ENCODE measurements at places on chromosomes 2 and 18.

GRCh38 chr2:10427618-10427949 lies 20.5 kb downstream of the ODC1 start:
- no peak for DNase-seq

GRCh38 chr2:119136093-119136492 lies 22.5 kb downstream of the C1QL2 start:
- DNase-seq: peak; percentile 83

DNA sequence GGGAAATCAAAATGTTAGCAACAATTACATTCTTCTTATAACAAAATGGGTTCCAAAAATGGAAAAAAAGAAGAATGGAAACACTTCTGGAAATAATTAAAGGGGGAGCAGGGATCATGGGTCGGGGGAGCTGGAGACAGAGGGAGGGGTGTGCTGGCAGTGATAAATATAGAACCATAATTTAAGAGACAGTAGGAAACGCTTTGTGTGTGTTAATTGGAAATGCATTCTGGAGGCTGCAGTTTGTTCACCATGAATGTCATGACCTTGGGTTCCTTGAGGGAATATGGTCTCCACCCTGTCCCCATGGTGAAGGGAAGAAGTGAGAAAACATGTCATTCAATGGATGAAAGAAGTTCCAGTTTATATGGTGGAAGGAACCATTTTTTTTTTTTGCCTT lies 540.7 kb downstream of the TNS1 start:
- no peak for DNase-seq

DNA sequence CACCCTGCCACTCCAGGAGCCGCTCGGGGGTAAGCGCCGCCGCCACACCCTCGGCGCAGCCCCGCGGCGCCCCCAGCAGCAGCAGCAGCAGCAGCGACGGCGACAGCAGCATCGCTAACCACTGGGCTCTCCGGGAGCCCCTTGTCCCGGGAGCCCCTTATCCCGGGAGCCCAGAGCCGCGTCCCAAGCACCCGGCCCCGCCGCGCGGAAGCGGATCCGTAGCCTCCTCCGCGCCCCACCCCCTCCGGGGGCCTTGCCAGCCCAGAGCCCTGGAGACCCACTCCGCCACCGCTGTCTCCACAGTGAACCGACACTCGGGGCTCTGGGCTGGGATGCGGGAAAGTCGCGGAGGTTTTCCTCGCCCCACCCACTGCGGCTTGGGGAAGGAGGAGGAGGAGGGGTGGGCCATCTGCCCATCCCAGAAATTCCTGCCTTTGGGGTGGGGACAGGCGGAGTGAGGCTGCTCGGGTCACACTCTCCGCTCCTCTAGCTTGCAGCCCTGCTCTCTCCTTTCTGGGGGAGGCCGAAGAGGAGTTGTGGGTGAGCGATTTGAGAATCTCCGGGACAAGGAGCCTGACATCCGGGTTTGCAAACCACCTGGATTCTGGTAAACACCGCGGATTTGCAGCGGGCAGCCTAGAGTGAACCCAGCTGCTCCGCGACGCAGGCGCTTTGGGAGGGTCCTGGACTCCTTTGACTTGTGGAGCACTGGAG lies at the start of gene PLA2R1:
Gene PLA2R1 (minus strand): TSS at position 324 of the 714 bp plus-strand sequence. CDS start 212 bp downstream, at position 112.
- no peak for DNase-seq

DNA sequence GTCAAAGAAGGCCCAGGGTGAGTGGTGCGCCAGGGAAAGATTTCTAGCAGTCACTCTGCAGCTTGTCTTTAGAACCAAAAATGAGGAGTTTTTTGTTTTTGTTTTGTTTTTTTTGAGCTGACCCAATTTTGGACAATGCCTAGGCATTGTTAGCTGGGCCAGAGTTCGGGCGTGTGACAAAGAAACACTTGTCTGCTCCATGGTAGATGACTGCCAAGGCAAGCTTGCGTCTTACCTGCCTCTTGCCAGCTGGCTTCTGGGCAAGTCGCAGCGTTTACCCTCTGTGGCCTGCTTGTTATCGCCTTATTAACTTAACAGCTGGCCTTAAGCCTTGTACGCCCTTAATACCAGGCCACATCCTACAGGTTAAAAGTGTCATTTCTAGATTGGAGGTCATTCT lies 114.3 kb downstream of the GALNT1 start:
- DNase-seq: no peak

DNA sequence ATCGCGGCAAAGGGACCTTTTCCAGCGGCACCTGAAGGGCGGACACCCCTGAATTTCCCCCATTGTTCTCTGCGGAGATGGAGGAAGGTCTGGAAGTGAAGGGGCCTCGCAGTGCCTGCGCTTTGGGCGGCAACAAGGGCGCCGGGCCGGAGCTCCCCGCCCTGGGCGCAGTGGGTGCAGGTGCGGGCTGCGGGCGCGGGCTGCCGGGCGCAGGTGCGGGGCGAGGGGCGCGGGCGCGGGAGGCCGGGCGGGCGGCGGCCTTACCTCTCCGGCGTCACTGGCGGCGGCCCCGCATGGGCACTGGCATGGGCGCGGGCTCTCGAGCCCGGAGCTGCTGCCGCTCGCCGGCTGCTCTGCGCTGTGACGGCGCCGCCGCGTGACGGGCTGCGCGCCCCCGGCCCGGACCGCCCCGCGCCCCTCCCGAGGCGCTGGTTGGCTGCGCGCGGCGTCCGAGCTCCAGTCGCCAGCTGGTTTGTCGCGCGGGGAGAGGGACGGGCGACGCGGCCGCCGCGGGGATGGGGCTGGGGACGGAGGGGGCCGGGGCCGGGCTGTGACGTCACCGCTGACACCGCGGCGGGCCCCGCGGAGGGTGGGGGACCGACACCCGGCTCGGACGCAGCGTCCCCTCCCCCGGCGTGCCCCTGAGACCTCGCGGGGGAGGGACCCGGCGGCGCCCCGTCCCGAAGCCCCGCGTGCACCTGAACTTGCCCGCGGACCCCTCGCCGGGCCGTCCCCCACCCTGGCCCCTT lies at the start of gene KIF1A:
Gene KIF1A (minus strand): TSS at position 362 of the 749 bp plus-strand sequence. CDS start 22,467 bp downstream, outside the sequence.
- peak; percentile 95 for DNase-seq

- DNase-seq: no peak
Measured at GRCh38 chr18:38551881-38552280, 986.3 kb upstream of the CELF4 start.

GRCh38 chr2:100321179-100321865 lies 979 bp downstream of the LONRF2 start:
- DNase-seq: peak; percentile 73

DNA sequence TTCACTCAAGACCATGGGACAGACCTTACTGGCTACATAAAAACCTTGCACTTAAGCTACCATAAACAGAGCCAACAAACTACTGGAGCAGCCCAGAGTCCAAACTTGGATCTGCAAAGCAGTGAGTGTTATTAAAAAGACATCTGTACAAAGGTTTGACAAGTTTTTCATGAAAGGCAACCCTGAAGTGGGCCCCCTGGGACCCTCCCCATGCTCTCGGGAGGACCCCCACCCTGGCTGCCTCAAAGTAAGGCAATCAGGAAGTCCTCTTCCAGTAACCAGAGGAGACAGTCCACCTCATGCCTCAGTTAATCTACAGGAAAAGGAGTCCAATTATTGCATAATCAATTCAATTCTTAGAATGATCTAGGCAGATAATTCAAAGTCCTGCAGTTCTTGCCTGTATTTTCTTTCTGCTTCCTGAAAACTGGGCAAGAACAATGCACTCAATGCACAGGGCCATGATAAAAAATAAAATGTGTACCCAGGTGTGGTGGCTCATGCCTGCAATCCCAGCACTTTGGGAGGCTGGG lies 69.7 kb downstream of the TBC1D8 start:
- DNase-seq: no peak

DNA sequence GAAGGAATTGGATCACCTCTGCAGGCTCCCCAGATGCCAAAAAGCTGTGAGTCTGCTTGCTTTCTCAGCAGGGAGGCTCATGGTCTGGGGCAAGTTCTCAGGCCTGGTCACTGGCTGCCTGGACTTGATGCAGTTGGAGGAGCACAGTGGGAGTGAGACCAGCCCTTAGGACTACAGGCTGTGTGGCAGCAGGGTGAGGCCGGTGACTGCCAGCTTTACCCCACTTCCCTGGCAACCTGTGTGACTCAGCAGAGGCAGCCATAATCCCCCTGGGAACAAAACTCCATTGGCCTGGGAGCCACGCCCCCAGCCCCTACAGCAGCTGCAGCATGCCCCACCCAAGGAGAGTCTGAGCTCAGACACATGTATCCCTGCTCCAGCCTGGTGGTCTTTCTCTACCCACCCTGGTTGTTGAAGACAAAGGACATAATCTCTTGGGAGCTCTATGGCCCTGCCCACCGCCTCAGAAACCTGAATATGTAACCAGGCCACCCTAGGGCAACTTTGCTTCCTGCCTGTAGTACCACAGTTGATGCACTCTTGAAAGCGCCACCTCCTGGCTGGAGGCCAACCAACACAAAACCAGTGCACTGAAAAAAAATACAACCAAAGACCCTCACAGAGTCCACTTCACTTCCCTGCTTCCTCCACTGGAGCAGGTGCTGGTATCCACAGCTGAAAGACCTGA lies 106.8 kb upstream of the SPATS2L start:
- no peak for DNase-seq

GRCh38 chr2:46784278-46784677 lies 131.3 kb downstream of the MCFD2 start:
- no peak for DNase-seq

GRCh38 chr2:16773080-16773713 lies 107.6 kb upstream of the CYRIA start:
- peak; percentile 65 for DNase-seq

- DNase-seq: no peak
Measured at GRCh38 chr2:160332318-160332717, 132.2 kb upstream of the ITGB6 start.

GRCh38 chr18:77366720-77367641 lies 117.3 kb downstream of the GALR1 start:
- DNase-seq: peak; percentile 100

DNA sequence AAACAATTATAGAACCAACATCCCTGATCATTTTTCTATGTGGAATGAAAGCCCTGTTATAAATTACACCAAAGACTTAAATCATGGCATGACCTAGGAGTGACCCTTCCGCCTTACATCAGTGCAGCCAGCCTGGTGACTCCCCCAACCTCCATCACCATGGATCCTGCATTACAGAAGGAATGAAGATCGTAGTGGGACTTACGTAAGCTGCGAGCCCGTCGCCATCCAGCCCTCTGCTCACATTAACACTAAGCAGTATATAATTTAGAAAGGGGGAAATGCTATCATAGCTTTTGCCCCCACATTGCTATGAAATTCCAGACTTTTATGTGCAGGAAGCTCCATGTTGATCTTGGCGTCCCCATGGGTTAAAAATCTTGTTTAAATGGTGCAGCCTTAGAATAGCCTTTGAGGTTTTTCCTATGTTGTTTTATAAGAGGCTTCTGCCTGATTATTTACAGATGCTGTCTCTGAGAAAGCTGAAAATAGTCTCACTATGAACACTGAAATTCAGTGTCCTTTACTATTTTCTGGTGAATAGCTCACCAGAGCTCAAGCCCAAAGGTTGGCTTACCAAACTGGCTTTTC lies 76.3 kb downstream of the COLEC12 start:
- DNase-seq: no peak

DNA sequence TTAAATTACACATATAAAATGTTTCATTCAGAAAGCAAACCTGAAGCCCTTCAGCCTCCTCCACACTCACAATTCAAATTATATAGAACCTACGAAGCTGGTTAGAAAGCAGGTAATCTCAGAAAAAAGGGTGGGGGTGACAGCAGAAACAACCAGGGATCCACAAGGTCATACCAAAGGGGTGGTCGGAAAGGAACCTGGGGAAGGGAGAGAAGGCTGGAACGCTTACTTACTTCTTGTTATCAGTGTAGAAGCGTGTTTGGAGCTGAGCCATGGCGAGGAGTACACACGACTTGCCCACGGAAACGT lies 316 bp downstream of the WDR12 start:
- DNase-seq: no peak

GRCh38 chr2:206086716-206087350 lies 859 bp upstream of the INO80D start:
- peak; percentile 20 for DNase-seq

DNA sequence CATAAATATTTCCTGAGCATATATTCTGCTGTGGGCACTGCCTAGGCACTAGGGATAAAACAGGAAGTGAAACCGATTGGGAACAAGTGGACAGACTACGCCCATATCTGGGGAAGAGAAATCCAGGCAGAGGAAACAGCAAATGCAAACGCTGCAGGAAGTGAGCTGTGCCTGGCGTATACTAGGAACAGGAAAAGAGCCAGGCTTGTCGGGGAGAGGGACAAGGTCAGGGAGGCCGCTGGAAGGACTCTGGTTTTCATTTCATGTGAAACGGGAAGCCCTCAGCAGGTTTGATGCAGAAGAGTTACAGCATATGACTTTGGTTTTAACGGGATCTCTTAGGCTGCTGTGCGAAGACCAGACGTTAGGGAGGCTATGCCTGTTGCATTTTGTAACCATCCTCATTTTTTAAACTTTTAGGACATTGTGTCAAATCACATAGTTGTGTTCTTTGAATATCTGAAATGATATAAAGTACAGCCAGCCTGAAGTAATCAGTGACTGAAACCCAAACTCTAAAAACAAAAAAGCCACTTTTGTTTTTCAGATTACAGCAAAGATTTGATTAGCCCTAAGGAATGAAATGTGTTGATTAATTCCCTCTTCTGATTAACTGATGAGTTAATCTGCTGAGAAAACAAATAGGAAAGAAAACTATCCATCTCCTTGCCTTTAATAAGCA lies 110.2 kb upstream of the PIEZO2 start:
- no peak for DNase-seq

- no peak for DNase-seq
Measured at GRCh38 chr2:229575569-229576315, 138.6 kb downstream of the DNER start.

DNA sequence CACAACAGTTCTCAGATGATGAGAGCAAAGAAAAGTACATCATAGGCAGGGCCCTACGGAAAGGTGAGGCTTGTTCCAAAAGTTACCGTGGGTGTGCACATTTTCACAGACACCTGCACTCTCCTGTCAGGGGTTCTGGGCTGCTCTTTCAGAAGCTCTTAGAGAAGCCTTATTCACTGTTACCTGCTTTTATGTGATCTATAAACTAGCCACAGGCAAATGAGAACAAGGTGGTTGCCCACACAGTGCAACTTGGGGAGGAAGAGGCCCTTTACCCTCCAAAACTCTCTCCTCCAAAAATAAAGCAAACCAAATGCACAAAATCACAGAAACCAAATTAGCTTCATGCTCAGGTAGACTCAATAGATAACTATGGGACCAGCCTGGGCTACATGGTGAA lies 11.1 kb upstream of the CUL3 start:
- DNase-seq: no peak

DNA sequence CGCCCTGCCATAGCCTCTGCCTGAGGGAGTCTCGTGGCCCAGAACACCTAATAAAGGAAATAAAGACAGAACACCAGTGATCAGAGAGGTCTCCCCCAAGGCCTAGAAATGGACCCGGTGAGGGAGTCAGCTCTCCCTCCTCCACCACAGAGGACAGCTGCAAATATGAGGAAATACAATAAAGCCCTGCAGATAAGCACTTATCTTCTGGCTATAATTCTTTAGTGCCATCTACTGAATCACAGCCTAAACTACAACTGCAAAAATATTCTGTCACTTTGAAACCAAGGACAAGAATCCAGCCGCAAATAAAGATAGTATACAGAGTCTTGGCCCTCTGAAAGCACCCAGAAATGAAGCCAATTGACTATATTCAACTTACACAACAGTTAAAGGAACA lies 42.4 kb upstream of the TACR1 start:
- peak; percentile 2 for DNase-seq

Data from NCI-H146 (cell line).